ENCODE measurements at places on chromosomes 2 and 18.

DNA sequence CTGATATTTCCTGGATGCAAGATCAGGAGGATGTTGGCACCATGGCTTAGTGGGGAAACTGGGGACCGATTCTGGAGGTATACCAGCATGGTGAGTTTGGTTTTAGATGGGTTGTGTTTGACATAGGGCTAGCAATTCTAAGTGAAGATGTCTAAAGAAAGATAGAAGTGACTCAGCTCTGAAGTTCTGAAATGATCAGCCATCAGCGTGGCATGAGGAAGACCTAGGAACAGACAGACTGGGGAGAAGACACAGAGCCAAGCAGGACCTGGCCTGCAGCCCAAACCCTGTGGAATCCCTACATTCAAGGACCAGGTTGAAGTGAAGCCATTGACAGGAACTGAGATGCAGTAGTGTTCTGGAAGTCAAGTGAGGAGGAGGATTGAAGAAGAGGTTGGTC is 39.8 kb downstream of the HRH4 start:
- no peak for DNase-seq

GRCh38 chr2:128313091-128313836 is 5.4 kb downstream of the HS6ST1 start:
- peak; percentile 54 for DNase-seq

GRCh38 chr2:129895526-129896082 is 83.9 kb upstream of the RAB6C start:
- no peak for DNase-seq

DNA sequence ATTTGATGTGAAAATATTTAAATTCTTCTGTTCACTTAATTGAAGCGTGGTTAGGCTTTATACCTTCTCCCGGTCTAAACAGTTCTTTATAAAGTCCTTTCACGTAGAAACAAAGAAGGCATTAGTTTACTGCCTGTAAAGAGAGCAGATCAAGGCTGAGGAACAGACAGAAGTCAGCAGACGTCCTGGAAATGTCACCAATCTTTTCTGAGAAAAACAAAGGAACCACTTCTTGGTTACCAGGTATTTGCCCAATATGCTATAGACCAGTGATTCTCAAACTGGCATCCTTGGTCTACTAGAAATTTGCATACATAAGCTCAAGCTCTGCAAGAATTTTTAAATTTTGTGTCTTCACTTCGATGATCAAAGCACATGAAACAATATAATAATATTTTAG is 89.2 kb upstream of the STK17B start:
- DNase-seq = no peak

- no peak for DNase-seq
These were observed 812.7 kb downstream of the DCDC2C start for GRCh38 chr2:4515871-4516761.

GRCh38 chr18:13451213-13451540 is 232.6 kb downstream of the LDLRAD4 start:
- peak; percentile 40 for DNase-seq

DNA sequence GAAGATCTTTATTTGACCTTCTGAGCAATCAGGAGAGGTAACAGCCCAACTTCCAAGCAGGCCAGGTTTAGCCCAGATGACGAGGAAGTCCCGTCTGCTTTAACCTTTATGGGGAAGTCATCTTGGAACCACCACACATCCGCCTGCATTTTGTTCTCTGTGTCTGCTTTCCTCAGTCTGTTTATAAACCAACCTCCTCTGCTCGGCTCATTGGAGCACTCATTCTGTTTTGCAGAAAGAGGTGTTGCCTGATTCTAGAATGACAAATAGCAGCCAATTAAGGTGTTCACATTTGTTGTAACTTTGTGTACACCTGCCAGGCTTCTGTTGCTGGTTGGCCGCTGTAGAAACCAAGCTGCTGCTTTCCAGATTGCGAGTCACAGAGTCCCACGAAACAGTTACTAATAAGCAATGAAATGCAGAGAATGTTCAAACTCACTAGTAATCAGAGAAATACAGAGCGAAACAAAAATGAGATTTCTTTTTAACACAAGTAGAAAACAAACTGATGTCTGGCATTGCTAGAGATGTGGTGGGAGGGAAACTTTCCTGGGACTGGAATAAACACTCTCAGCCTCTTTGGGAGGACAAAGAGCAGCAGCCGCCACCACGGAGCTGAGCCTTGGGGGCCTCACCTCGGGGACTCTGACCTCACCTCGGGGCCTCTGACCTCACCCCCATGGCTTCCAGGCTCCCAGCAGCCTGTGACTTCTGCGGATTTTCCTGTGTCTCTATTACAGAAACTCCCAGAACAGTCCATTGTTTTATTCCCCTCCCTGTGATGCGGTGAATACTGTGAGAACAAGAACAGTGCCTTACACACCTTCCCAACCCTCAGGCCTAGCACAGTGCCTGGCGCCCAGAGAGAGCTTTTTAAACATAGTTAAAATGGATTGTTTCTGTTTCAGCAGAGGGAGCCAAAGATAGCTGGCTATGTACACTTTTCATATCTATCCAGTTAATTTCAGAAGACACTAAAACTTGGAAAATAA is 64.0 kb downstream of the MBP start:
- DNase-seq = no peak

DNA sequence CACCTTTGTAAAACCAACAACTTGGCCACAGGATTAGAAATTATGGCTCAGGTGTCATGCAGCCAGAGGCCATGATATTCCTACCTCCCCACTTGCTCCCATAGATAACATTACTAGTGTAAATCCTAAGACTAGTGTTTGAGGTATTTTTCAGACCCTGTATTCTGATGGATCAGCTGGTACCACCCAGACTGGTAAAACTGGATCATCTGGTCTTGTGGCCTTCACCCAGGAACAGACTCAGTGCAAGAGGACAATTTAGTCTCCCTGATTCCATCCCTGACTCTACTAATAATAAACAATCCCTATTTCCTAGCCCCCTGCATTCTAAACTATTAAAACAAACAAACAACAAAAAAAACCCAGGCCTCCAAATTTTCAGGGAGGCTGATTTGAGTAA is 121.0 kb downstream of the ALPK2 start:
- DNase-seq = no peak

DNA sequence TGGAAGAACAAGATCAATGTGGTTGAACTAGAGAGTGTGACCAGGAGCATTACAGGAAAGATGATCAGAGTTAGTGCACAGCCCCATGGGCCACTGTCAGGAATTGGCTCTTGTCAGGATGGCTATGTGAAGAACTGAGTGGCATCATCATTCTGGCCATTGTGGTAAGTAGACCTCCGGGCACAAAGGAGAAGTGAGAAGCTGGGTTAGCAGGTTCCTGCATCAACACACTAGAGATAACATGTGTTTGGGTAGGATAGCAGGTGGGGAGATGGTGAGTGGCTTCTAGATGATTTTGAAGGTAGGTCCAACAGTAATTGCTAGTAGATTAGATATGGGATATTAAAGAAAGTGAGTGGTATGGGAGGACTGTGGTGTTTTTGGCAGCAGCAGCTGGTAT is 408.2 kb downstream of the TSN start:
- no peak for DNase-seq

DNA sequence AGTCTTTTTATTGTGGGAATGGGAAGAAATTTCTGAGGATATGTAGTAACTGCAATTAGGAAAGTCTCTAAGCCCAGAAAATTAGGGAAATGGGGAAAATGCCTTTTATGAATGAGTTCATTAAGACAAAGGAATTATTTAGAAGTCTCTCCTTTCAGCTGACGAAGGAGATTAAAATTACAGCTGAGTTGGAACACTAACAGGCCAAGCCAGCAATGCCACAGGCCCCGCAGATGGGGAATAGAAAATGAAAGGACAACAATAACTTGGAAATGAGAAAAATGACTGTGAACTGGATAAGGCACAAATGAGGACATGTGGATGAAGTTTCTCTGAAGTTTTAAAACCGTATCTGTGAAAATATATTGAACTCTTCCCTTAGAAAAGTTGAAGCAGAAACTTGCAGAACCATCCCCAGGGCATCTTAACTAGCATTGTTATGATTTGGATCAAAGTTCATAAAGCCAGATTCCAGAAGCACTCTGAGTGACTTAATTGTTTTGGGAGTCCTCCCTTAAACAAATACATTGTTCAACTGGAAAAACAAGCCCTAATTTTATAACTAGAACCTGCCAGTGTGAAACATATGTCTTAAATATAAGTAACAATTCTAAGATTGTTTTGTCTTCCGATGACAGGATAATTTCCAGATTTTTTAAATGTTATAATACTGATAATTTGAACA is 51.3 kb downstream of the C2orf76 start:
- DNase-seq = no peak

- no peak for DNase-seq
These were observed 18.5 kb downstream of the NFE2L2 start for GRCh38 chr2:177246000-177246399.

DNA sequence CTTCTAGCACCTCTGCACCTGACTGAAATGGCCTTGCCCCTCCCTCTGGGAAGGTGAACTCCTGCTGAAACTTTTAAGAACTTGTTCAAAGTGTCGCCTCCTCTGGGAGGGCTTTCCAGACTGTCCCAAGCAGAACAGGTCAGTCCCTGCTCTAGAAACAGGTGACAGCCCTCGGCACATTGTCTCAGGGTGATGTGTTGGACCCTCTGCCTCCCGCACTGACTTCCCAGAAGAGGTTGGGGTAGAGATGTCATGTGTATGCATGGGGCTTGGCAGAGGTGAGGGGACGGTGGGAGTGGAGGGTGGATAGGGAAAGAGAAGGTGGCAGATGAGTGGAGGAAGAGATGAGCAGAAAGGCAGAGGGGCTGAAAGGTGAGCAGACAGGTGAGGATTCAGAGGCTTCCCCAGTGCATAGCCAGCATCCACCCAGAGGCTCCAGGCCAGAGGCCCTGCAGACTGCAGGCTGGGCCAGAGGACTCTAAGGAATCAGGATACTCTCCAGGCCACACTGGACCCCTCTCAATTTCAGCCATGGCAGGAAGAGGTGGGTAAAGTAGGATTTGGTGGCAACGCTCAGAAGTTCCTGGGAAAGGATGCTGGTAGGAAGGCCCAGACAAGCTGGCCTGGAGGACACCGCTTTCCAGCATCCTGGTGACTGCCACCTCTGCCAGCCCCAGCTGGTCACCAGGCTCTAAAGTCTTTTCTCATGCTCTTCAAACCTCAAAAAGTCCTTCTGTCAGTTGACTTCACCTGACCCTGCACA is 24.8 kb upstream of the TNS1 start:
- peak; percentile 63 for DNase-seq
